ENCODE measurements at places on chromosomes 4 and X.

- no peak for DNase-seq
These were observed 11.4 kb upstream of the PCDH18 start for GRCh38 chr4:137543648-137544047.

DNA sequence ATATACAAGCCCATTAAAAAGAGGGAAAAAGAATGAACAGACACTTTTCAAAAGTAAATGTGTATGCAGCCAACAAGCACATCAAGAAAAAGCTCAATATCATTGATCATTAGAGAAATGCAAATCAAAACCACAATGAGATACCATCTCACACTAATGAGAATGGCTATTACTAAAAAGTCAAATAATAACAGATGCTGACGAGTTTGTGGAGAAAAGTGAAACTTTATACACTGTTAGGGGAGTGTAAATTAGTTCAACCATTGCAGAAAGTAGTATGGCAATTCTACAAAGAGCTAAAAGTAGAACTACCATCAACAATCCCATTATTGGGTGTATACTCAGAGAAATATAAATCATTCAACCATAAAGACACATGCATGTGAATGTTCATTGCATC is 203.0 kb downstream of the ARAP2 start:
- DNase-seq: no peak

DNA sequence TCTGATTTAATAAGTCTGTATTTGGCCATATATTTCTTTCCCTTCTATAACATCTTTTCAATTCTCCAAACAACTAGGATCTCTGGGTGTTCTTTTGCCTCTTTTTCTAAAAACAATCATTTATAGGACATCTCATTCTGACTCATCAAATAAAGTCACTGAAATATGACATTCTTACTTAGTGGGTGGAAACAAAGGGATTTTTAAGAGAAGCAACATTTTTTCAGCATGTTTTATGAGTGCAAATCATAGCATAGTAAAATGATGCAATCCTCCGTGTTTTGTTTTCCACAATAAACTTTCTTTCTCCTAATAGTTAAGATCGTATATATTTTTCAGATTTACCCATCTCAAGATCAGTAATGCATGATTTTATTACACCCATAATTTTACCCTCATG is 179.8 kb downstream of the SPCS3 start:
- no peak for DNase-seq

DNA sequence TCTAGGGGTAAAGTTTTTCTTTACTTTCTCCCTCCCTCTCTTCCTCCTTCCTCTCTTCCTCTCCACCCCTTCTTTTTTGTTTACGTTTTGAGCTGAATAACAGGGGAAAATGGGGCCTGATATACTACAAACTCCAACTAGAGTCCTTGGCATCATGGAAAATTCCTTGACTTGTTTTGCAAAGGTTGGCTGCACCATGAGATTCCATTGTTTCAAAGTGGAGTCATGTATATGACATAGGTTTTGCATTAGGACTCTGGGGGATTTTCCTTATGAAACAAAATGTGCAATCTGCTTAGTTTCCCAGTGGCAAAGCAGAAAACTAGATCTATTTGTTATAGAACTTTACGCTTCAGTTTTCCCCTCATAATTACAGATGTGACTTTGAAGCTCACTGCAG is 233.5 kb upstream of the PGRMC2 start:
- DNase-seq: no peak

GRCh38 chr4:159428975-159429692 is 326.3 kb downstream of the RAPGEF2 start:
- DNase-seq: no peak

GRCh38 chr4:110032603-110033002 is 119.9 kb downstream of the EGF start:
- DNase-seq: no peak

DNA sequence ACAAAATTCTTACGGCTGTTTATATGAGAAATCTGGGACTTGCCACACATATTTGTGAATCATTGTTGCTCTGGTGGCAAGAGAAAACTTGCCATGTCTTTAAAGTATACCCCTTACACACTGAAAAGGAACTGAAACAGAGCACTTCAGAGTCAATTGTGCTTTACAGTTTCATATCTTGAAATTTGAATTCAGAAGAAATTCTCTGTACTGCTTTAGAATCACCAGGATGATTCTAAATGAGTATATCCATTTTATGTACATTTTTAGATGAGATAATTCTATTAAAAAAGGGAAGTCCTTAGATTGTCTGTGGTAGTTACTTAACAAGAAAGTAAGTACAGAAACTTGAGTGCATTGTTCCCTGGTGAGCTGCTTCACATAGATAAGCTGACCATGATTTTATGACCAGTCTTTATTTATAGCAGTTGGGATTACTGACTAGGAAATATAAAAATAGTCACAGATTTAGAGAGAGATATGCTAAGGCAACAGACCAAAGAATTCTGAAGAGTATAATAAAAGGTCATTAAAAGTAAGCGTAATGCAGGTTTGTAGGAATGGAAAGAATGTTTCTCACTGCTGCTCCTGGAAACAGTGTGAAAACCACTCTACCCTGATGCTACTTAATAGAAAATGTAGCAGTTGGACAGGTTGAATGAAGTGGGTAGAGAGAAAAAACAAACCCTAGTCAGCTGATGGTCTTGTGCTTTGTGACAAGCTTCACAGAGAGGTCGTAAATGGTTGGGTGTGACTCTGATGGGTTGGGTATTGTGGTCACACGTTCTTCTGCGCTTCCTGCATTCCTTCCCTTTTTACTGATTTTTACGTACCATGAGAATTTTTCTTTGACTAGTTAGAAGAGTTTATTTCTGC is 41.0 kb downstream of the FNIP2 start:
- DNase-seq: no peak

GRCh38 chrX:85303544-85303943 is 59.8 kb downstream of the ZNF711 start:
- DNase-seq: no peak

DNA sequence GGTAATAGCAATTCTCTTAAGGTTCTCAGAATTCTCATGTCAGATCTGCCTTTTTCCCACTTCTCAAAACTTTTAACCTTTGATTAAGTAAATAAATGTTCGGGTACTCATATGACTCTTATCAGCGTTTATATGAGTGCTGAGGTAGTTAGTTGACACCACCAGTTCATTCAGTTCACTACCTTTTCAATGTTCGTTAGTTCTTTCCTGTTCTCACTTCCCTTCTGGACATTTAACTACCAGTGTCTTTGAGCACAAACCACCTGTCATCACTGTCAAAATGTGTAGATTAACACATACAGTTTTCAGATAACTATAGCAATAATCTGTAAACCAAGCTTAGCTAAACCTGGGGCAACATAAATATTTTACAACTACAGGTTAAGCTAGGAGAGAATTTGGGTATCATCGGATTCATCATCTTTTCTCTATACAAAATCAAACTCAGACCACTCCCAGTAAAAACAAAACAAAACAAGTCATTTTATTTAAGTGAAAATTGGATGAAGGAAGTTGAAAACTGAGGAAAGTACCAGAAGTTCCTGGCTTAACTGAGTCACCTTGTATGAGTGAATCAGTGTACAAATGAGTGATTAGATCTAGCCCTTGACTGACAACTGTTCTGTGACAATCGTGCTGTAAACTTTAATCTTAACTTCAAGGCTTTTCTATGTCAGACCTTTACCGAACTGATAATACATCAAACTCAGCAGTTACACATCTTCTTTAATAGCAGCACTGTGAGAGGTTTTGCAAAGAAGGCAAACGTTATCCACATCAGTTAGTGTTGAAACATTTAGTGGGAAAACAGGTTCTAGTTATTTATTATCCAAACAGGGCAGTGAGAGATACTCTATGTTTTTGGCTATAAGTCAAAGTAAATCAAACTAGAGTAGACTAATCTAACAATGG is 41.9 kb downstream of the ARHGEF38 start:
- DNase-seq: no peak

DNA sequence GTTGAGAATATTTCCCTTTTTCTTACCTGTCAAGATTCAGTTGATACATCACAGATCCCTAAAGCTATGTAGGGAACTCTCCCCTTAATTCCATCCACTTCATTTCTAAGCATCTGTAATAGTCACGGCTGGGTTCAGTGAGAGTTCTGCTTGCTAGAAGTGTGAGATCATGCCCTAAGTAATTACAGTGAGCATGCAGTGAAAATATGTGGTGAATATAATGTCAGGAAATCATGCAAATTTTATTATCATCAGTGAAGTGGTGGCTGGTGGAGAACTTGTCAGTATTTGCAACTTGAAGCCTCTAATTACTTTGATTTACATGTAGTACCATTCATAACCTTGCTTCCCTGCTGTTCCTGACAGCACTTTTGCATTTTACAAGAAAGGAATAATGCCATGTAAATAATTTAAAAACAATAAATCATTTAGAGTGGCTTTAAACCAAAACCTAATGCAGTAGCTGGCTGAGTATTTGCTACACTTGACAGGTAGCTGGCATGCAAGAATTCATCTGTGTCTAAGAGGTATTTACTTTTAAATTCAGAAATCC is 28.3 kb upstream of the CFAP299 start:
- no peak for DNase-seq

DNA sequence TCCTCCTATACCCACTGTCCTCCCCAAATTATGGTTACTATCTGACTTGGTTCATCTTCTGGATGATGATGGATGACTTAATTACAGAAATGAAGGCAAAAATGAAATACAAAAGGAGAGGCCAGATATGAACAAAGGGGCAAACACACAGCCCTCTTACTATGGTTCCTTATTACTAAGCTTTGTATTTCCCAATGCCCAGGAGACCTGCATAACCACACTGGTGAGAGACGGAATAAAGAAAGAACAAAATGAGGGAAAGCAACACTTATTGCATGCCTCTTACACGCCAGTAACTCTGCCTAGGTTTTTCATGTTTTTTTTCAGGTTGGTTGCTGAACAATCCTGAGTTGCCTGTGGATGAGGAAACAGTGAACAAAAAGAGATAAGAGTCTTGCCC is 120.5 kb downstream of the SLC10A7 start:
- DNase-seq: no peak

DNA sequence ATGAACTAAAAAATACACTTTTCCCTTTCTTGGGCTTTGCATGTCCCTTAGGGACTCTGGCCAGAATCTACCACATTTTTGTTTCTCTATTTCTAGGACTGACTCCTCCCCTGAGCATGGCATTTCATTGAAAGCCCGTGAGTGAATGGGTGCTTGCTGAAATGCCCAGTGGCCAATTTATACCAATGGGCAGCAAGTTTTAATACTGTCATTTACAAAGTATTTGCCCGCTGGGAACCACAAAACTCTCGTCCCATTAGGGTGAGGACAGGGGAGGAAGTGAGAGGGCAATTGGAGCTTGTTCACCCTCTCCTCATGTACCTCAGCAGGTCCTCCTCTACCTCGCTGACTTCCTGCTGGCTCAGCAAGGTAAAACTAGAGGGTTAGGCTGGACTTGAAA is 1.1 kb downstream of the SRPX2 start:
- DNase-seq: no peak

- DNase-seq: no peak
These were observed 74.4 kb downstream of the CASP3 start for GRCh38 chr4:184574861-184575260.

DNA sequence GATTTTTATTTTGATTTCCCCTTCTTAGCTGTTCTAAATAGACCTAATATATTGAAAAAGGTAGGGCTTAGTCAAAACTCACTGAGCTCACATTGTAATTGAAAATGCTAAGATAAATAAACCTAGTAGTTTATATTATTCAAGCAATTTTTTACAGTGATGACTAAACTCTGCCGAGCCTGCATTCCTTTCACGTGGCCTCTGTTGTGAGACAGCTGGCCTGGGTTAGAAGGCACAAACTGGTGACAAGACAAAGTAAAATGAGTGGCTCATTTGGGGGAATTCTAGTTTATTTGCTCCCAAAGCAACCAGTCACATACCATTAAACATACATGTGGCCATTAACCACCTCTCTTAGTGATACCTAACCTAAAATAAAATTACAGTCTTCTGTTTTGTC is 169.4 kb upstream of the TEX13C start:
- no peak for DNase-seq

GRCh38 chr4:157459785-157460184 is 239.3 kb downstream of the GRIA2 start:
- no peak for DNase-seq

GRCh38 chr4:3390288-3390811 is 51.4 kb upstream of the HGFAC start:
- no peak for DNase-seq

DNA sequence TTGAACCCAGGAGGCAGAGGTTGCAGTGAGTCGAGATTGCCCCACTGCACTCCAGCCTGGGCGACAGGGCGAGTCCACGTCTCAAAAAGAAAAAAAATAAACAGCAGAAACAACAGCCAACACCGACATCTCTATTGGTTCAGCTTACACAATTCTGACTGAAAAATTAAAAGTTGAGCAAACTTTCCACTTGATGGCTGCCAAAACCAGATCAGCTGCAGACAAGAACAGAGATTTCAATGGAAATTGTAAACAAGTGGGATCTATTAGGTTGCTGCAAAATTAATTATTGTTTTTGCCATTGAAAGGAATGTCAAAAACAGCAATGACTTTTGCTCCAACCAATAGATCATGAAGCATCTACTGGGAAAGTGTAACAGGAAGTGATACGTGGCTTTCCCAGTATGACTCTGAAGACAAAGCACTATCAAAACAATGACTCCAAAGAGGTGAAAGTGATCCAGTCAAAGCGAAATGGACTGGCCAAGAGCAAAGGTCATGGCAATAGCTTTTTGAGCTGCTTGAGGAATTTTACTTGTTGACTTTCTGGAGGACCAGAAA is 26.3 kb downstream of the UPF3B start:
- no peak for DNase-seq

- DNase-seq: no peak
These were observed 48.0 kb upstream of the FAT1 start for GRCh38 chr4:186771624-186772023.

Data from stimulated activated CD8-positive, alpha-beta memory T cell treated with anti-CD3 and anti-CD28 coated beads, Interleukin-15, amount 100 ng/mL, for 24 hours (primary cell).